ENCODE measurements at places on chromosomes 12 and 14. TPM values are rescaled to one million over a fixed set of nuclear protein-coding genes. Genes with fewer than 3 reads are reported as not detected.

GRCh38 chr12:58540480-58541299, 379.6 kb downstream of the LRIG3 start:
- no peak overlapping the region for H3K4me3 ChIP-seq
- peak; percentile 91 for DNase-seq
- peak overlapping the region; percentile 16 for H3K27ac ChIP-seq

DNA sequence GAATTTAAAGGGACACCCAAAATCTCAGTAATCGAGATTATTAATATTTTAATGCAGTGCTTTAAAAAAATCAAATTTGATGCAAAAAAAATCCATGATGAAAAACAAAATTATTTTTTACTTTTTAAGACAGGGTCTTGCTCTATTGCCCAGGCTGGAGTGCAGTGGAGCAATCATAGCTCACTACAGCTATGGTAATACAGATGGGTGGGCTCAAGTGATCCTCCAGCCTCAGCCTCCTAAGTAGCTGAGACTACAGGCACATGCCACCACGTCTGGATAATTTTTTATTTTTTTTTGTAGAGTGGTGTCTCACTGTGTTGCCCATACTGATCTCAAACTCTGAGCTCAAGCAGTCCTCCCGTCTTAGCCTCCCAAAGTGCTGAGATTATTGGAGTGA, 62.9 kb downstream of the TRAF3 start:
- no peak overlapping the region for H3K27ac ChIP-seq
- no peaks in the 10 kb centered on the region for H3K27me3 ChIP-seq
- H3K36me3 ChIP-seq, result no peaks in the 10 kb centered on the region
- DNase-seq, result no peak

DNA sequence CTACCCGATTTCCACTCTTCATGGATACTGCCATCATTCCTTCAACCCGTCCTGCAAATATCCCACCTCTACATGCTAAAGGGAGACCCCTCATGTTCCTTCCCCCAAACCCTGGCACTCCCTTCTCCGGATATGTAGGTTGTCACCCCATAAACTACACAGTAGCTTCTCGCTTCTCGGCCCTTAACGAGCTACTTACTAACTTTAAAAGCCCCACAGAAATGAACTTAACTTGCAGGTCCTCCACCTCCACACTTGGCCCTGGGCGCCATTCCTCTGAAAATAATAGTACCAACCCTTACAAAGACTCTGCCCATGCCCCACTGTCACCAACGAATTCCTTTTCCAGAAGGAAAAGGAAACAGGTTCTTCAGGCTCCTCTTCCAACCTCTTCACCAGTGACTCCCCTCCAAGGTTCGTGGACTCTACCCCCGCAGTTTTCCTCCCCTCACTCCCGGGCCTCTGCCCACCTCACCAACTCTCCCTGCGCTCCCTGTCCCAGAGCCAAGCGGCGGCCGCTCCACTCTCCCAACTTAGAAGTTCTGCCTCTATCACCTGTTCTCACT, 1.2 kb downstream of the SPPL3 start:
- H3K36me3 ChIP-seq, result no peaks in the 10 kb centered on the region
- DNase-seq, result no peak
- peak overlapping the region; percentile 61 for H3K4me3 ChIP-seq
- H3K27ac ChIP-seq, result peak overlapping the region; percentile 18
- no peaks in the 10 kb centered on the region for H3K27me3 ChIP-seq

DNA sequence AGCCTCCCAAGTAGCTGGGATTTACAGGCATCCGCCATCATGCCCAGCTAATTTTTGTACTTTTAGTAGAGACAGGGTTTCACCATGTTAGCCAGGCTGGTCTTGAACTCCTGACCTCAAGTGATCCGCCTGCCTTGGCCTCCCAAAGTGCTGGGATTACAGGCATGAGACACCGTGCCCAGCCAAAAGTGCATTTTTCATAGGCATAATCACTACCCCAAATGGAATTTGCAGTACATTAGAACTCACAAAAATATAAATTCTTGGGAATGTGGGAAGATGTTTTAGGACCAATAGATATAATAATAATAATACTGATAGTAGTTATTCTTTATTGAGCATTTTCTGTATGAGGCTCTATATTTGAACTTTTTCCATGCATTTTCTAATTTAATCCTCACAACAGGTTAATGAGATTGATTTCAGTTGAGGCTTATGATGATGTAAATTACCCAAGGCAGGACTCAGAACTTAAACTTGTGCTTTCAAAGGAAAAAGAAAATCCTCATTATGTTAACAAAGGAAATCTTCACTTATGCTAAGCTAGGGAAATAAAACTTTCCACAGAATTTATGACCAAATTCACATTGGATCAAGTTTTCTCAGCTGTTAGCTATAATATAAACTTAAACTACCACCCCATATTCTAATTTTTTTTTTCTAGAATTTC, 121.6 kb downstream of the SRGAP1 start:
- no peak overlapping the region for H3K27ac ChIP-seq
- no peak overlapping the region for H3K4me3 ChIP-seq
- peak; percentile 32 for DNase-seq
- peaks cover 3% of the 10 kb centered on the region for H3K36me3 ChIP-seq
- H3K27me3 ChIP-seq, result no peaks in the 10 kb centered on the region

DNA sequence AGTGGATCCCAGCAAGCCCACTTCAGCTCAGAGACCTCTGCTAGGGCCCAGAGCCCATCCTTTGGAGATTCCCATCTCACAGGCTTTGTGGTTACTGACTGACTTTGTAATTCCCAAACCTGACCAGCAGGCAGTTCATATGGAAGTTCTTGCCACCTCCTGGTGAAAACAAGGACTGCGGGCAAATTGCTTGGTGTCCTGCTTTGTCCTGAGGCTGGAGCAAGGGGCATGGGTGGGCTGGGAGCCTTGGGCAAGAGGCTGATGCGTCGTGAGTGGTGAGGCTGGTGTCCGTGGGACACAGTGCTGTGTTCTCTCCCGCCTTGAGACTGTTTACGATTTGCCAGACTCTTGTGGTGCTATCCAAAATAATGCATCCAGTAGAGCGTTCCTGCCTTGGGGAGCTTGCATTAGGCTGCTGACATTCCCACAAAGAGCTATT, 91.0 kb downstream of the LRRC74A start:
- H3K27ac ChIP-seq, result peak overlapping the region; percentile 86
- peak; percentile 84 for DNase-seq
- peaks cover 42% of the 10 kb centered on the region for H3K4me1 ChIP-seq
- H3K36me3 ChIP-seq, result no peaks in the 10 kb centered on the region

- H3K4me1 ChIP-seq, result no peaks in the 10 kb centered on the region
- H3K4me3 ChIP-seq, result peak overlapping the region; percentile 34
- peaks cover 31% of the 10 kb centered on the region for H3K27me3 ChIP-seq
- H3K27ac ChIP-seq, result no peak overlapping the region
- no peaks in the 10 kb centered on the region for H3K36me3 ChIP-seq
Observed at GRCh38 chr12:67068761-67069450, 200.3 kb upstream of the CAND1 start.

Gene FGD6
- 9.5 TPM for total RNA-seq

Measured in IMR-90 (cell line).